RPMI8226 (cell line): ENCODE measurements at places on chromosomes 5 and 9.

DNA sequence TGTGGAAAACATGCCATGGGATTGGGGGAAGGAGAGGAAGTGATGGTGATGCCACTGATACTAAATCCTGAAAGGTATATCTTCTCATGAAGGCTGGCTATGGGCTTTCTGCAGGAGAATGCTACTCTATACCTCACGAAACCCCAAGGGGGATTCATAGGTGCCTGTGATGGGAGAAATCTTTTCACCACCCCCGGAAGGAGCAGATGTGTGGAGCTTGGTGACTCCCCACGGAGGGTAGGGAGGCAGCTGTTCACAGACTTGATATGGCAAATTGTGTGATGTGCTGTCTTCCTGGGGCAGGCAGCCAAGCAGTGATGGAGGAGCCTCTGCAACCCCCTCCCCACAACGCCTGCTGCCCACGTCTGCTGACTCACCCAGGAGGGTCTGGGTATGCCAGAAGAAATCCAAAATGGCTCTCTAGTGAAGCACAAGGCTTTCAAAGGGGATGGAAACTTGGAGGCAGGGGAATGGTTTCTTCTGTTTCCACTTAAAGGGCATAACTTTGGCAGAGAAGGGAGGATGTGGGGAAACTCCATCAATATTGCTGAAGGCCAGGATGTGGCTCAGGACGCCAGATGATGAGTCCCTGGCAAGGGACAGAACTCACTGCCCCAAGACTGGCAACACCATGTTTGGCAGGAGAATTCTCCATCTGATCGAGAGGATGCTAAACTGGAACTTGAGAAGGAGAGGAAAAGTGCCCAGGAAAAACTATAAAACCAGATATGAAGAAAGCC, 188.3 kb downstream of the GABBR2 start:
- DNase-seq, result no peak

DNA sequence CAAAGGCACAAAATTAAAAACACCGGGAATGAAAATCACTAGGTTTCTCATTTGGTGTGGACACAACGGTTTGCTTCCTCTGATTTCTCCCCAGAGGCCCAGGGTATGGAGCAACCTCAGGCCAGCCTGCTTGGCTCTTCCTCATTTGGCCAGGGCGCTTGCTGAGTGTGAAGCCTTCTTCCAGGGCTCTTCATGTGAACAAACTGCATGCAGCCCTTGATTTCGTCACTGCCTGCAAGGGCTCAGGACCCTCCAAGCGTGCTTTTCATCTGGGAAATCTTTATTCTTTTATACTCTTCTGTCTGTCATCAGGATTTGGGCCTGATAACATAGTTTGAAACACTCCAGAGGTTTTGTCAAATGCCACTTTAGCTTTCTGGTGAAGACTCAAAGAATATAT, 122.6 kb upstream of the KLF4 start:
- no peak for DNase-seq

DNA sequence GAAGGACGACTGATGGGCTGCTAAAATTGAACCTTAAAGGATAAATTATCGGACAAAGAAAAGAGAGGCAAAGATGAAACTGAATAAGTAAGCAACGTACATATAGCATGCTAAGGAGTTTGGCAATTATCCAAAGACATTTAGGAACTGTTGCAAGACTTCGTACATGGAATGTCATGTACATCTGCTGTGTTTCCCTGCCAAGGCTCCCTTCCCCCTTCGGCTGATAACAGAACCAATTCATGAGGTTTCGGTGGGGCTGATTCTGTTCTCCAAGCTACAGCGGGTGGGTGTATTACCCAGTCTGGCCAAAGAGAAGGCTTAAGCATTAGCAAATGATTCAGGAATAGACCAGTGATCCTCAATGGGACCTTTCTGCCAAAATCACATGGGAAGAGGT, 190.9 kb upstream of the FREM1 start:
- no peak for DNase-seq

GRCh38 chr5:171450423-171451331, 31.2 kb downstream of the FGF18 start:
- DNase-seq, result no peak

DNA sequence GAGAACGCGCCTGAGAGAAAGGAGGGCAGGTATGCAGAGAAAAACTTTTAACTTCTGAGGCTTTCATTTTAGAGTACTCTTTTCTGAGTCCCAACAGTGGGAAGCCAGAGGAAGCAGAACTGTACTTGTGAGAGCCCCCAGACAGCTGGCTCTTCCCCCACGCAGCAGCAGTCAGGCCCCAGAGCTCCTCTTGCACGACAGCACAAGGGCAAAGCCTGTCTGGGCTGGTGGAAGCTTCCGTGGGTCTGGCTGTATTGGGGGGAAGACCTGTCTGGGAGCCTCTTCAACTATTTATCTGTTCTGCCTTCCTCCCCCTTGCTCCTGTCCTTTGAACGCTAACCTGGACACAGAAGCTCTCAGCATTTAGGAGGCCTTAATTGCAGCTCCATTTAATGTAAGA, 68.2 kb downstream of the THBS4 start:
- no peak for DNase-seq

DNA sequence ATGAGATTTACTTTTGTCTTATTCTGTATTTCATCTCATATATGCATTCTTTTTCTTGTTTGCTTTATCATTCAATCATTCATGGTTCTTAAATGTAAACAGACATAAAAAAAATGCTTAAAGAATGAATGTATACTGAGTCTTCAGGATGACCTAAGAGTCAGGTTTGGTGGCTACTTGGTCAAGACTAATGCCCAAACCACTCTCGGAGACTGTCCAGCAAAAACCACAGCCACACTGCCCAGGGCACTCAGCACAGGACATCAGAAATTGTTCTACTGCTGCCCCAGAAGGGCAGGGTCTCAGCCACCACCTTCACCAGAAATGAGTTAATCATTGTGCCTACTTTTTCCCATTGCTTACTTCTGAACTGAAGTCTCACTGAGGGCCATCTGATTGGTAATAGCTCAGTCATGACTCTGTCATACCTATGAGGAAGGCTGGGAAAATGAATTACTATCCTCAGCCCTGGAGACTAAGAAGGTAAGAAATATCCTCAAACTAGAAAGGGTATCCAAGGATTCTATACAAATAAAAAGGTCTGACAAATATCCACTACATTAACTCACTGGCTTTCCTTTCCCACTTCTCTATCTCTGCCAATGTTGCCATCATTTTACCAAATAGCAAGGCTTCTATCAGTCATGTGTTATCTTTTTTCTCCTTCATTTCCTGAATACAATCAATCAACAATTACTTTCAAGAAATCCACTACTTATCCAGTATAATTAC, 236.1 kb downstream of the CETN3 start:
- DNase-seq, result no peak

- no peak for DNase-seq
These were observed 21.2 kb downstream of the TRIM14 start for GRCh38 chr9:98097836-98098235.

- DNase-seq, result no peak
These were observed 180.7 kb downstream of the MEF2C start for GRCh38 chr5:88702332-88702731.

DNA sequence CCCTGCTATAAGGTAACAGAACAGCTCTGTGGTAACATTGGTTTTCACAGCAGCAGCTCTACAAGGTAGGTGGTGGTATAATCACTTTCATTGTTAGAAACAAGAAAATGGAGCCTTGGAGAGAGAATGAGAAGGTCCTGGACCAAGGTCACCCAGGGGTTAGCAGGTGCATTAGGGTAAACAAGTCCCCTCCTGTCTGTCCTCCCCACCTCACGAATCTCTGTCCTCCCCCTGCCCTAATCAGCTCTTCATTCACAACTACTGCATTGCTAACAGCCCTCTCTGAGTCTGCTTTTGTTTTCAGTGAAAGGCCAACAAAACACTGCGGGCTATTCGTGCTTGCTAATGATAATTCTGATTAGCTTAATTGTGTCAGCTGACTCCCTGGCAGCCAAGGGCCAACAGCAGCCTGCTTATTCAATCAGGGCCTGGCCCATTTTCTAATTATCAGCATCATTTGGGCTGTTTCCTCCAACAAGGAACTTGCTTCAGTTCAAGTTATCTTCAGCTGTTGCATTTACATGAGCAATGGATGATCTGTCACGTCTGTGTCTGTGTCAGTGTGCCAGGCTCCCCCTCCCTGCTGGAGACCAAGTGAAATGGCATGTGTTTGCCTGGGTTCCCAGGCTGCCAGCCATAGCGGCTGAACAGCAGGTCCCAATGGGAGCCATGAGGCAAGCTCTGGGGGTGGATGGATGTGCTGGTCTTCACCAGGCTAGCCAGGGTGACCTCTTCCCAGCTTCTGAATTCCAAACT, 56.7 kb upstream of the EQTN start:
- DNase-seq, result peak; percentile 4

- no peak for DNase-seq
These were observed 659 bp downstream of the RAI14 start for GRCh38 chr5:34656700-34657273.

DNA sequence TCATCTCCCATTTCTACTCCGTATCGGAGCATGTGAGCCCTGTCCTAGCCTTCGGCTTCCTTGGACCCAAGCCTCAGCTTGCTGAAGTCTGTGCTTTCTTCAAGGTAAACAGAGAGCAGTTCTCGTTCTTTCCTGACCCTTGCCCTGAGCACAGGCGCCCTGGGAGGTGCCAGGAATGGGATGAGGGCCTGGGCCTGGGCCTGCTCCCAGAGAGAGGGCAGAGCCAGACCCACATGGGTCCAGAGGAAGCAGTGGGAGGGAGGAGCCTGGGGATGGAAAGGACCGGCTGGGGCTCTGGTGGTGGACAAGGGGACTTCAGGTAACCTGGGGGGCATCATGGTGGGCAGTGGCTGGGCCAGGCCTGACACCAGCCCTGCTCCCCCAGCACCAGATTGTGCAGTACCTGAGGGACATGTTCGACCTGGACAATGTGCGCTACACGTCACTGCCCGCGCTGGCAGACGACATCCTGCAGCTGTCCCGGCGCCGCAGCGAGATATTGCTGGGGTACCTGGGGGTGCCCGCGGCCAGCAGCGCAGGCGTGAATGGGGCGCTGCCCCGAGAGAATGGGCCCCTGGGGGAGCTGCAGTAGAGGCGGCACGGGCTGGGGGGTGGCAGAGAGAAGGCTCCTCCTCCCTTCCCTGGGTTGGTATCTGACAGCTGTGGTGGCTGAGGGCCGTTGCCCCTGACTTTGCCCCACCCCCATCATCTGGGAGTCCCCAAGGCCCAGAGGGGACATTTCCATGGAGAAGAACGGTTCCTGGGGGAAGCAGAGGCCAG, 10.9 kb upstream of the DOLPP1 start:
- no peak for DNase-seq

- DNase-seq, result no peak
These were observed 152.5 kb downstream of the TRIO start for GRCh38 chr5:14295610-14296009.

- DNase-seq, result no peak
These were observed 212.3 kb downstream of the DOCK8 start for GRCh38 chr9:426976-427375.

- no peak for DNase-seq
These were observed 61.5 kb downstream of the NR3C1 start for GRCh38 chr5:143341807-143342570.

- DNase-seq, result no peak
These were observed 105.0 kb downstream of the SEMA6A start for GRCh38 chr5:116469631-116470030.

- DNase-seq, result no peak
These were observed 15.8 kb upstream of the TIFAB start for GRCh38 chr5:135467871-135468485.

- DNase-seq, result no peak
These were observed 334.7 kb downstream of the ACTL7B start for GRCh38 chr9:108521063-108521590.

- DNase-seq, result peak; percentile 85
These were observed 6.4 kb downstream of the SLC34A1 start for GRCh38 chr5:177390363-177391300.

DNA sequence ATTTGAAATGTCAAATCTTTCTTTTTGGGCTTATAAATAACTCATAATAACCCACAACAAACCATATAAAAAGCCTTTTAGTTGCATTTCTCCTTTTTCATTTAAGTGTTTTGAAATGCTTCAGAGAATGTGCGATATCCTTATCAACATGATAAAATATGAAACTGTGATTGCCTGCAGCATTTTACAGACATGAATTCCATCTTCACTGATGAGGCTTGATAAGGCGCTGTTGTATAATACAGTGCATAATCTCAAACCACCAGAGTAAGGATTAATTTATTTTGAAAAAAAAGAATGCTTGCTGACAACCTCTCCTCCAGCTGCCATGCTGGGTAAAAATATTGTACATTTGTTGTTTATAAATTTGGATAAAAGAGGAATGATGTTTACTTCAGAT, 216.8 kb downstream of the PBX3 start:
- no peak for DNase-seq

- no peak for DNase-seq
These were observed 260.8 kb downstream of the AUH start for GRCh38 chr9:91100878-91101450.

DNA sequence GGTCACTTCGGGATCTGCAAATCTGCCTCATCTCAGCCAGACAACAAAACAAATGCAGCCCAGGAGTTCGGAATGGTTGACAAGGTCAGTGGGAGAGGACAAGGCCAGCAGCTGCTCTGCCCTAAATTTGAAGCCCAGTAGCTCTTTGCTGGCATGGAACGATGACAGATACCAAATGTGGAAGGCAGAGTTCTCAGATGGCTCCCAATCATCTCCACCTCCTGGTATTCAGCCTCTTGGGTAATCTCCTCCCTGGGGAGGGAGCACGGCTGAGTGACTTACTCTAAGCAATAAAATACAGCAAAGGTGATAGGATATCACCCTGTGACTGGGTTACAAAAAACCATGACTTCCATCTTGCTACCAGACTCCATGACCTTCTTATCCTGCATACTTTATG, 172.8 kb downstream of the ENTREP1 start:
- DNase-seq, result no peak

- no peak for DNase-seq
These were observed 356.7 kb downstream of the ARRDC3 start for GRCh38 chr5:91026466-91026865.

GRCh38 chr5:14353726-14354474, 210.8 kb downstream of the TRIO start:
- DNase-seq, result no peak

- DNase-seq, result no peak
These were observed 24.5 kb upstream of the LTC4S start for GRCh38 chr5:179769271-179769670.

DNA sequence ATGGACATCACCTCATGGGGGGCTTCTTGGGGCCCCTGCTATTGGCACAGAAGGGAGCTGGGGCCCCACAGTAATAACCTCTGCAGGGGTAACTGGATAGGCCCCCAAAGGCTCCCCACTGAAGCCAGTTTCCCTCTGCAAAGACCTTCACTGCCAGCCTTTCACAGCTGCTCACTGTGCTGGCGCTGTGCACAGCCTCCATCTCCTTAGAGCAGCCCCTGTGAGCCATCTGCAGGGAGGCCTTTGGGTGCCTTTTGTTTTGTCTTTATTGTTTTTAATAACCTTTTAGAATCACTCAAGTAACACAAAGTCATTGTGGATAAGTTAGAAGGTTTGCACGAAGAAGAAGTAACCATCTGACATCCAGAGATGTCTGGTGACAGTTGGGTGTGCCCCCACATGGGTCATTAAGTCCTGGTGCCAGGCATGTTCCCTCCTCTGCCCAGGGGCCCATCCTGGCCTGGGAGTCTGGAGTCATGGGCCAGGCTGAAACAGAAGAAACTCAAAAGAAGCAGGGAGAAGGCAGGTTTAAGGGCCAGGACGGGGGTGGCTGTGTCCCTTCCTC, 42.7 kb downstream of the NCS1 start:
- DNase-seq, result no peak

- no peak for DNase-seq
These were observed 303.8 kb upstream of the PRR16 start for GRCh38 chr5:120160124-120160895.
